ENCODE measurements at places on chromosomes 6 and 20.

- no peak for DNase-seq
Observed at GRCh38 chr20:16462711-16463110, 110.5 kb downstream of the KIF16B start.

DNA sequence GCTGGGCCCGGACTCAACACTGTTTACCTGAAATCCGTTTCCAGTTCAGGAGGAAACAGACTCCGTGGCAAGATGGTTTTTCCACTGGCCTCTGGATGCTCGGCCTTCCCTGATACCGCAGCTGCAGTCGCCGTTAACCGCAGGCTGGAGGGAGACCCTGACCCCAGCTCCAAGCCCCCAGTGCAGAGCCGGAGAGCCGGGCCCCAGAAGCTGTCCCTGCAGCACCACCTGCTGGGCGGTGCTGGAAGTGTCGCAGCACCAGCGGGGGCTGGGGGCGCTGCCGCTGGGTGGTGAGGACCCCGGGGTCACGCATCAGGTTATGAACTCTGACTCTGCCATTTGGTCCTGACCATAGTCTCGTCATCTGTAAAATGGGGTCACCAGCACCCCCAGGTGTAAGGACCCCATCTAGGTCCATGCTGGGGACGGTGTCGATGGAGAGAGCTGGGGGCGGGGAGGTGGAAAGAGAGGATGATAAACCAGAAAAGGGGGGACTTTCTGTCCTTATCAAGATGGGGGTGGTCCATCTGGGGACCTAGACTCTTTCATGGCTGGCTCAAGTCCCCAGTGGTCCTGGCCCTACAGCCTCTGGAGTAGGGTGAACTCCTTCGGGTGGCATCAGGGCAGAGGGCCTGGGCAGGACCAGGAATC lies 20.8 kb upstream of the CHRNA4 start:
- DNase-seq: peak; percentile 9

- DNase-seq: no peak
Observed at GRCh38 chr6:21061892-21062291, 527.6 kb downstream of the CDKAL1 start.

GRCh38 chr20:36773107-36773596 lies 411 bp downstream of the DSN1 start:
- no peak for DNase-seq

DNA sequence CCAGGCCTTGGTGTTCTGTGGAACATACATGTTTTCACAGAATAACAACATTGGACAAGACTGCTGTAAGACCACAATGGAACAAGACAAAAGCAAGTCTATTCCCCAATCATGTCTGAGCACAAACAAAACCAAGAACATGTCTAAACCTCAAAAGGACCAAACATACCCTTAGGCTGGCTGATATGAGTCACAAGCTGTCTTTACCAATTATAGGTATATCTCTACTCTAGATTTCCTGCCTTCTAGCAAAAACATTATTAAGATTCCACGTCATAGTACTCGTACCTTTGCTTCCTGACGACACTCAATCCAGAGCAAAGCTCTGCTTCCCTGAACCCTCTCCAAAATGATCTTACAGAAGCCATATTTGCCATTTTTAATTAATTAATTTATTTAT lies 15.4 kb upstream of the L3MBTL1 start:
- DNase-seq: no peak

DNA sequence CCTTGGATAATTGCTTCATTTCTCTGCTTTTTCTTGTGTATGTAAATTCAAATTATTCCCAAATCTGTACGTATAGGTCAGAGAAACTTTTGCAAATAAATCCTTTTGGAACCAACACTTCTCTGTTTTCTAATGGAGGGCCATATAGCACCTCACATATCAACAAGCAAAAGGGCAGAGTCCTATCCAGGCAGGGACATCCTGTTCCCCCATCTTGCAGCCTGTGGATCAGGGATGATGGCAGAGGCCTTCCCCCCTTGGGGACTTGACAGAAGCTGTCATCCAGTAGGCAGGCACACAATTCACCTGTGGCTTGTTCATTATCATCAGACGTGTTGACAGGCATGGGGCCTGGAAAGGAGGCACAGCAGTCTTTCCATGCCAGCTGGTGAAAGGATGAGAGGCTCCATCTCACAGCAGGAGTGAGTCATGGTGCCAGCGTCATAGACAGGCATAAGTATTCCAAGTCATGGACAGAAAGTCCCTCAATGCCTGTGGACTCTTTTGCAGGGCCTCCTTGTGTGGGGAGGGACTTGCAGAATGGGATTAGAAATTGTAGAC lies 31.8 kb upstream of the PLEKHG1 start:
- DNase-seq: no peak

GRCh38 chr6:5135788-5136376 lies 50.7 kb downstream of the PPP1R3G start:
- DNase-seq: peak; percentile 19

GRCh38 chr20:5674176-5674660 lies 76.0 kb upstream of the SHLD1 start:
- DNase-seq: no peak

DNA sequence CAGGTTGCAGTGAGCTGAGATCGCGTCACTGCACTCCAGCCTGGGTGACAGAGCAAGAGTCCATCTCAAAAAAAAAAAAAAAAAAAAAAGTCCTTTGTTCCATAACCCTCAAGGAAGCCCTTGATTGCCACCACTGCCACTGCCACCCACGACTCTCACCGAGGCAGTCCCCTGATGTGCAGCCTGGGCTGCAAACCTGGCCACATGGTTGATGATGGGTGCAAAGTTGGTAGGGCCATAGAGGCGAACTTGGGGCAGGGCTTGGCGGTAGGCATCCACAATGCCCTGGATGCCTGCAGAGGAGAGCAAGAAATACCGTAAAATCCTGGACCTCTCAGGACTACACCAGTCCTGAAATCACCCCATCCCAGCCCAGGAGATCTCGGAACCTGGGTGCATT lies 11.5 kb downstream of the SPAG4 start:
- DNase-seq: no peak

DNA sequence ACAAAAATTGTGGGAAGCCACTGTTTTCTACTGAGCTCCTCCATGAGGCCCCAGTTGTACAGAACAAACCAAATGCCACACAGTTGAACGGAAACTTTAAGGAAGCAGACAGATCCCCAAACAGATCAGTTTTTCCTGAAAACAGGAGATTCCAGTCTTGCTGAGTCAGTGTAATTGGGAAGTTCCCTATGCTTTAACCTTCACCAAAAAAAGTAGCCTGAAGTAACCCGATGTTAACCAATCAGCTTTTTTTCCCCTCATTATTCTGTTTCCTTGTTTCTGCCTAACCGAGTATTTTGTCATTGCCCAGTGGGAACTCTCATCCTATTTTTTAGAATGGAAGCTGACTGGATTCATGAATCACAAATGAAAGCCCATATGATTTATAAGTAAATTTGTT lies 36.7 kb downstream of the MARCKS start:
- DNase-seq: no peak

DNA sequence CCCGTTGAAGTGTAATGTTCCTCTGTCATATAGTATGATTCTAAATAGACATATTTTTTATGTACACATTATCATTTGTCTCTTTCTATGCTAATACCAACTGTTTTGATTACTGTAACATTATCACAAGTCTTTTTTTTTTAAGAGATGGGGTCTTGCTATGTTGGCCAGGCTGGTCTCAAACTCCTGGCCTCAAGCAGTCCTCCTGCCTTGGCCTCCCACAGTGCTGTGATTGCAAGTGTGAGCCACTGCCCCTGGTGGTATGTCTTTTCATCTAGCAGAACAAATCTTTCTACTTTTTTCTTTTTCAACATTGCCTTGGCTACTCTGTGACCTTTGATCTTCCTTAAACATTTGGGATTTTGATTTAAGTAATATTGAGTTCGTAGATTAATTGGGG lies 57.7 kb downstream of the SLX4IP start:
- DNase-seq: no peak

GRCh38 chr6:162626869-162627268 lies 100.7 kb downstream of the PRKN start:
- no peak for DNase-seq

- DNase-seq: no peak
Observed at GRCh38 chr6:157607317-157608109, 215.5 kb upstream of the SNX9 start.

- DNase-seq: no peak
Observed at GRCh38 chr6:29509239-29509638, 21.5 kb upstream of the MAS1L start.

DNA sequence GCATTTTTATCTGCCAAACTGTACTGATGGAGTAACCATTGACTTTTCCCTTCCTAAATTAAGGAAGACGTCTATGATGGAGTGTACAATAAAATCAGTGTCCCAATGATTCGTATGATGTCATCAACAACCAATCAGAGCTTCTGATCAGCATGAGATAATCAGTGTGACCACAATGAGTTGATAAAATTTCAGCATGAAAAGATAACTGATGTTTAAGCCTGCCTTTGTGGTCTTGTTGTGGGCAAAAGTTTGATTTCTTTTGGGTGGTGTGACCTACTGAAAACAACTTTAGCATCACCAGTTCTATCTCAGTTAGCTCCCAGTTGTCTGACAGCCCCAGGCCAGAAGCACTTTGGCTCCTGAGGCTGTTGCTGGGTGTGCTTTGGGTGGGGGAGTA lies 3.3 kb downstream of the PCIF1 start:
- DNase-seq: no peak

- no peak for DNase-seq
Observed at GRCh38 chr6:138323821-138324220, 53.9 kb upstream of the SMIM28 start.

GRCh38 chr20:8930726-8931125 lies 138.2 kb upstream of the PLCB4 start:
- DNase-seq: no peak

DNA sequence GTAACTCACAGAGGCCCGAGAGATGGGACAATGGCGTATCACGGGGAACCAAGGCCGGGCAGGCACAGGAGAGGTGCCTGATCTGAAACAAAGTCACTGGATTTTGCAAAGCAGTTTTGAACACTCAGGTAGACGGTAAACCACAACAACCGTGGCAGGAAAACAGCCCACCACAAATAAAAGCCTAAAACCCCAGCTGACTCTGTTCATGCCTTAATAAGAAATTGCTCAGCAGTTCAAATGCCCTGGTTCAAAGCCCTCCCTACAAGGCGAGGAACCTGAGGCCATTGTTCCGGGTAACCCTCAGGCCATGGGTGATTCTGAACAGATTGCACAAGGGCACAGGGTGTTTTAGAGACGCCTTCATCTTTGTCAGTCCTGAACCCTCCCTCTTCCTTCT lies 114.2 kb downstream of the MAP3K7 start:
- no peak for DNase-seq

- no peak for DNase-seq
Observed at GRCh38 chr6:41633056-41633634, 5.1 kb upstream of the MDFI start.

DNA sequence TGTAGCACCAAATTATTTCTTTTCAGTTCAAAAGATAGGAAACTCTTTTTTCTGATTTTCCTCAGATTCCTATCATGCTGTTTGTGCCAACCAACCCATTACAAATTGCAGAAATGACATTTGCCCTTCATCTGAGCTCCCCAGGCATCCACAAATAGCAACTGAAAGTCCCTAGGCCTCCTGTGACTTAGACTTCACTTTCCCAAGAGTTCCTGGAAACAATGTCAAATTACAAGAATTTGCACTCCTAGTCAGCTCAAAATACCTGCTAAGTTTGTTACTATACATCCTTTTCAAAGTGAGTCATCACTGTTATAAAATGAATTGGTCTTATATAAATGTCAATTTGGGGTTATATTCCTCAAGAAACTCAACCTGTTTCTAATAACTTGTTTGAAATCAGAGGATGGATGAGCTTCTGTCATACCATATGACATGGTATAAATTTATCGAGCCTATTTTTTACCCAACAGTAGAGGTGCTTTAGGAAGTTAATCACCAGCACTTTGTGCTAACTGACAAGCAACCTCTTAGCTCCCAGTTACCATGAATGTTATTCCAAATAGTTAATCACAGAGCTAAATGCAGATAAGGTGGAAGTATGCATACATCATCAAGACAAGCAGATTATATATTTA lies 256.5 kb downstream of the HACE1 start:
- no peak for DNase-seq

- no peak for DNase-seq
Observed at GRCh38 chr6:74041420-74041819, 345.4 kb downstream of the CD109 start.

- no peak for DNase-seq
Observed at GRCh38 chr6:109031416-109031815, 63.2 kb downstream of the SESN1 start.

- no peak for DNase-seq
Observed at GRCh38 chr20:34165018-34165619, 53.1 kb upstream of the EIF2S2 start.

DNA sequence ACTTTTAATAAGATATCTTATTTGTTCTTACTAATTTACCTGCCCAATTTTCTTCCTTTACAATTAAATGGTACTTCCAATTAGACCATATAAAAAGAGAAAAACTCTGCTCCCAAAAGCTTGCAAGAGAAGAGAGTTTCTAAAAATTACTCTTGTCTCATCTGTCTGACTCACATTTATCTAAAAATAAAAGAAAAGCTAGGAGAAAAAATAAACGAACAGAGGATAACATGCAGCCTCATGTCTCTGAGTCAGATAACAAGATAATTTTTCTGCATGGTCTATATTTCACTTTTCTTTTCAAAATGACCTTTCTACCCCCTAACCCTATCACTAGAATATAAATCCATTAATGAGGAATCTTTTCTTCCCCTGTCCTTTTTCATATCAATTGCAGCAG lies 127.2 kb upstream of the TCF21 start:
- DNase-seq: no peak

DNA sequence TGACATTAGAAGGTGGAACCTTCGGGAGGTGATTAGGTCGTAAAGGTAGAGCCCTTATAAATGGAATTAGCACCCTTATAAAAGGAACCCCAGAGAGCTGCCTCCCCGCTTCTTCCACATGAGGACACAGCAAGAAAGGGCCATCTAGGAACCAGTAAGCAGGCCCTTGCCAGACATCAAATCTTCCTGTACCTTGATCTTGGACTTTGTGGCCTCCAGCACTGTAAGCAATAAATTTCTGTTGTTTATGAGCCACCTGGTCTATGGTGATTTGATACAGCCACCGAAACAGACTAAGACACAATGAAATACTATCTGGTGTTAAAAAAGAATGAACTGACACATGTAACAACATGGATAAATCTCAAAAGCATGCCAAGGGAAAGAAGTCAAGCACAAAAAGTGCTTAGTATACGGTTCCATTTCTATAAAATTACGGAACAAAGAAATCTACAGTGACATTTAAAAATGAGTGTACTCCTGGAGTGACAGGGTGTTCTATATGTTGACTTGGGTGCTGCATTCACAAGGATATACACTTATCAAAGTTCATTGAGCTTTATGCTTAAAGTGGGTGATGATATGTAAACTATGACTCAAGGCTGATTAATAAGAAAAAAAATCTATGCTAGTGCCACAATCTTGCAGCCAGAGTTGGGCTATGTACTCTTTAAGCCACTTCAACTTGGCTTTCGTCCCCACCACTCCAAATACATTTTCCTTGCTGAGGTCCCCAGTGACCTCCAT lies 18.4 kb downstream of the SERPINB1 start:
- no peak for DNase-seq

DNA sequence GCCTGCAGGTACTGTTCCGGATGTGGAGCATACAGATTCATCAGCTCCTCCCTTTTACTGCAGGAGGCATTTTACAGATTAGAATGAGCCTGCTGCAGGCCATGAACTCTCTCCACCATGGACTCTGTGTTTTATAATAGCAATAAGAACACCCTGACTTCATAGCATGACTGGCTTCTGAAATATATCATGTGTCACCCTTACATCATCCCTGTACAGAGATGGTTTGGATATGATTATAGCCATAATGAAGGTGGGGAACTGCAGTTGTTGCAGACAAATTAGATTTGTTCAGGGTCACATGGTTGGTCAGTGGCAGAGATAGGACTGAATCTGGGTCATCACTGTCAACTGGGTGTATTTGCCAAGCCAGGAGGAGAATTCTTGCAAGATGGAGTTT lies 100.7 kb downstream of the FOXO3 start:
- no peak for DNase-seq
